ENCODE measurements at places on chromosomes 16 and 17.

DNA sequence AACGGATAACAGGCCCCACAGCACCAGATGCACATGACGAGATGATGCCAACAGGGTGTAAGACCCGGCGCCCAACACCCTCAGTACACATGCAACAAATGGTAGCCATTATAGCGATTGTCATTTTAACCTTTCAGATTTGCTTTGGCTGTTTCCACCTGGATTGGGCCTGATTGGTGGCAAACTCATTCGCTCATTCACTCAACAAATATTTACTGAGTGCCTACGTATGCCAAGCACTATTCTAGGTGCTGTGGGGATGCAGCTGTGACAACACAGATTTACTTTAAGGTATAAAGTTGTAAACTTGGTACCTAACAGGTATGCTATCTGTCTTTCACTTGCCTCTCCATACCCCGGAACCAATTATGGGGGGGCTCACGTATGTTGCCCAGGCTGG is 66.8 kb downstream of the SRCIN1 start:
- DNase-seq: no peak

GRCh38 chr17:834136-834535 is 52.0 kb downstream of the MRM3 start:
- DNase-seq: no peak

DNA sequence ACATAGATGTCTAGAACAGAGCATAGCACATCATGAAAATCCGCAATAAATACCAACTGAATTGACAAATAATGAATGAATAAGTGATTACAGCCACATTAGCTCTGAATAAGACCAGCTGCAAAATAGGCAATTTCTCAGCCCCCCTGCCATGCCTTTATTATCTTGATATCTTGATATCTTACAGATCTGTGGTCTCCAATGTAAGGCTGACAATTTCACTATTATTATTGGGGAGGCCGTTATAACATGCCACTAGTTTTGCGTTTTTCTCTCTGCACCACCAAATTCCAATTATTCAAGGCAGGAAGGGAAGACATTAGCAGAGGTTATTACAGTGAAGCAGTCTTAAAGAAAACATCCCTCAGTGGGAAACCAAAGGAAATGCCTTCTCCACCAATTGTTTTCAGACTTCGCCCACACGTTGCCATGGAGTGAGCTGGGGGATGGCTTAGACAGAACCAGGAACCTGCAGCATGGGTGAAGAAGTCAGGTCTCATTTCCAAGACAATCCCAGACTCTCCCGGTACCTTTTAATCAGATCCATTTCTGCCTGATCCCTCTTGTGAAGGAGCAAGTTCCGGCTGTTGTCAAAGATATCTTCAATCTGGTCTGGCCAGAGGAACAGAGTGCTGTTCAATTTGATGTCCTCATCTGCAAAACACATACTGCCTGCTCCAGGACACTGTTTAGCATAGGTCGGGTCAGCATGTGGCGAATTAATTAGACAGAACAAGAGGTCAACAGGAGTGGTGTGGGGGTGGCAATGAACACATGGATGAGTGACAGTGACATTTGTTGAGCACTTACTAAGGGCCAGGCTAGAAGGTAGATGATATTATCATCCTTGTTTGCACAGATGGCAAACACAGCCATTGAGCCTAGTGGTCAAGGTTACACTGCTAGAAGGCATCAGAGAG is 46.4 kb downstream of the DNAH3 start:
- peak; percentile 25 for DNase-seq

DNA sequence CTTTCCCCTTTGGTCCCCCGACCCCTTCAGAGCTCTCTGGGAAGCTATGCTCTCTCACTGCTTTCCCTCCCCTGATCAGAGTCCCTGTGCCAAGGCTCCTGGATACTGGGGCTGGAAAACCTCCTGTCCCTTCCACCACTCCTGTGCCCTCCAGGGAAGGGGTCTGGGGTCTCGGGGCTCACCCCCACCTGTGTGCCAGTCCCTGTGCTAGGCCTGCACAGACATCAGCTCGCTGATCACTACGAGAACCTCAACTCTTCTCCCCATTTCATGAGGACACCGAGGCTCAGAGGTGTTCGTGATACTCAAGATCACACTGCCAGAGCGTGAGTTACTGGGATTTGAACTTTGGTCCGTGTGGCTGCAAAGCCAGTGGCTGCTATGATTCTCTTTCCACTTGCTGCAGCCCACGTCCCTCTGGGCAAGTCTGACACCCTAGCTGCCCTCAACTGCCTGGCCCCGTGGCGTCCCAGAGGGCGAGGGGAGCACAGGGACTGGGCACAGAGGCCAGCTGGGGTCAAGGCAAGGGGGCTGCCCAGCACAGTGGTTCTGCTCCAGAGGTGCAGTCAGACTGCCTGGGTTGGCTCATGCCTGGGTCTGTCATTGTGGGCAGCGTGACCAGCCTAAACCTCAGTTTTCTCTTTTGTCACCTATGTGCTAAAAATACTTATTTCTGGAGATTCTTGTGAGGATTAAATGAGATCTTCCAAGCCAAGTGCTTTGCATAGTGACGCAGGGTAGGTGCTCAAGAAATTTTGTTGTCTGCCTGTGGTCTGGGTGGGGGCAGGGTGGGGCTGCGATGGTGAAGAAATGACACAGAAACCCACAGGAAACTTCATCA is 43.8 kb upstream of the TOB1 start:
- DNase-seq: no peak

GRCh38 chr17:58344047-58344790 is 7.8 kb downstream of the SUPT4H1 start:
- DNase-seq: no peak

GRCh38 chr16:21060027-21060510 is 90.6 kb downstream of the DNAH3 start:
- no peak for DNase-seq

DNA sequence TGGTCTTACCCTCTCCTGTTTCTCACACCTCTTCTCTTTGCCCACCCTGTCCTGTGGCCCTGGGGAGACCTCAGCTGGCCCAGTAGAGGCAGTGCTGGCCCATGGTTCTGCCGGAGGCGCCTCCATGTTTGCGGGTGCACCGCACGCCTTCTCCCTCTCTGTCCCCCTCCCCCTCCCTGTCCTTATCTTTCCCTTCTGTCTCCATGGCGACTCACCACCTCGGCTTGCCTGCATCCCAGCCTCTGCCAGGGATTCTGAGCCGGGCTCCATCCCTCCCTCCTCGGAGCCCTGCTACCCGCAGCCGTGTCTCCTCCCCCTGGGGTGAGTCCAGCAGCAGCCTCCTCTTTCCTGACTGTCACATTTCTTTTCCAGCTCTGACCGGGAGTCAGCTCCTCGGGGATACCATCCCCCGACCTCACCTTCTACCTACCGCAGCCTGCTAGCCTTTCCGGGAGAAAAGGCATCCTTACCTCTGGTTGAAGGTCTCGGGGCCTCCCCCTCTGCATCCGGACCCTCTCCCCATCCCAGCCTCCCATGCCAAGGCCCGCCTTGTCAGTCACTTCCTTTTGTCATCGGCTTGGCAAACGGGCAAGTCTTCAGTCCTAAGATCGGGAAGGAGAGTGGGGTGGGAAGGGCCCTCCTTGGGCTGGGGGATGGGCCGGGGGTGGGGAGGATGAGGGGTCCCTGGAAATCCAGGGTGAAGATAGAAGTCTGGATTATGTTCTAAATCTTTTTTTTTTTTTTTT is at the start of gene RNF112:
TSS of gene RNF112 (plus strand) at position 358 of the 746 bp plus-strand sequence. CDS start at position 535, 177 bp downstream.
- DNase-seq: peak; percentile 42

DNA sequence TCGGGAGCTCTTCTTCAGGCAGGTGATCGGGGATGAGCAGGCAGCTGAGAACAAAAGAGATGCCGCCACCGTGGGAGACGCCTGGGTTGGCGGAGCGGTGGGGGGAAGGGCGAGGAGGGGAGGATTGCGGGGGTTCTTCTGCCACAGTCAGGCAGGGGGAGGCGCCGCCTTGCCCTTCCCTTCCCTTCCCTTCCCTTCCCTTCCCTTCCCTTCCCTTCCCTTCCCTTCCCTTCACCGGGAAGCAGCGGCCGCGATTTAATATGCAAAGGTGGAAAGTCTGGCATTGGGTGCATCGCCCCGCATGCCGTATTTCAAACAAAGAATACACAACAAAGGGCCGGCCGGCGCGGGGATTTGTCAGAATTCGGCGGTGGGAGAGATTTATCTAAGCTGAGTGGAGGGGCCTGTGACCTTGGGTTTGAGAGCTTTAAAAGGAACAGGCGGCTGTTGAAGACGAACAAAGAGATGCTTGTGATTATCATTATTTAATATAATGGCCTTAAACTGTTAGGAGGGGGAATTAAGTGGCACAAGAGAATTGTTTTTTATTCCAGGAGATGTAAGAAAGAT is 262.3 kb upstream of the TNRC6C start:
- no peak for DNase-seq

- no peak for DNase-seq
Measured at GRCh38 chr17:4527566-4528125, 27.5 kb downstream of the MYBBP1A start.

GRCh38 chr17:7688808-7689316 is 585 bp downstream of the WRAP53 start:
- DNase-seq: no peak

DNA sequence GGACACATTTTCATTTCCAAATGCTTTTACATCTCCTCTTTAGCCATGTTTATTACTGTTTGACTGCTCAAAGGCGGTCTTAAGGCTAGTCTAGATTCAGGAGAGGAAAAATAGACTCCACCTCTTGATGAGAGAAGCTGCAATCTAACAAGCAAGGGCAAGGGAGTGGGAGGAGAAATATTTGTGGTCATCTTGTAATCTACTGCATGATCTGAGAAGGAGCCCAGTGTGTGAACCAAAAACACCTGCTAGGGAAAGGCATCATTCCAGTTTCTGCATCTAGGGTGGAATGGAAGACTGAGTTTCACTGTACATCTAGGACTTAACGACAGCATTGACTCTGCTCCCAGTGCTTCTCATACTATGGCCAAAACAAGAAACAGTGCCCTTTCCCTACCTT is 232.2 kb upstream of the HS3ST3A1 start:
- no peak for DNase-seq

DNA sequence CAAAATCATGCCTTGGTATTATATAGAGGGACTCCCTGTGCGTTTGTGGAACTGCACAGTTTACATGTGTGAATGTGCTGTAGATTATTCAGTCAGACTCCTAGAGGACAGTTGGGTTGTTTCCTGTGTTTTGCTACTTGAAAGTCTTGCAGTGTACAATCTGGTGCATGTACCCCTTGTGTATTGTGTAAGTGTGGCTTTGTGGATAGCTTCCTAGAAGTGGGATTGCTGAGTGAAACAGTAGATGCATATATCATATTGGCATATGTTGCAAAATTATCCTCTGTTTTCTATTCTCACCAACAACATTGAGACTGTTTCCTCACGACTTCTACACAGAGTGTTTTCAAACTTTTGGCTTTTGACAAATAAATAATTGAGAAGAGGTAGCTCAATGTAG is 263.7 kb downstream of the MAP2K6 start:
- no peak for DNase-seq

- peak; percentile 97 for DNase-seq
Measured at GRCh38 chr16:4957720-4958509, at the start of gene SEC14L5. Gene SEC14L5, plus strand, starts transcription at chr16:4958330. Its CDS starts 994 bp downstream, at chr16:4959324.

- DNase-seq: no peak
Measured at GRCh38 chr16:17302214-17302613, 168.5 kb downstream of the XYLT1 start.

GRCh38 chr17:75005291-75005690 is 7.2 kb upstream of the MRPL58 start:
- no peak for DNase-seq
